ENCODE measurements at places on chromosomes 2 and 18. TPM values are rescaled to one million over a fixed set of nuclear protein-coding genes. Genes with fewer than 3 reads are reported as not detected.

The BOLL gene
- not detected for total RNA-seq

The TRIM43 gene
- not detected for total RNA-seq

The LGALSL gene
- 13.0 TPM for total RNA-seq

The PLEK gene
- 4.4 TPM for total RNA-seq

The ALPG gene
- not detected for total RNA-seq

The CYP27A1 gene
- total RNA-seq = 30.0 TPM

The SERPINB13 gene
- total RNA-seq = 131 TPM

The POU3F3 gene
- total RNA-seq = not detected

The SERPINB11 gene
- 8.6 TPM for total RNA-seq

The RGPD3 gene
- total RNA-seq = 0.25 TPM

The ZNF512 gene
- 35.4 TPM for total RNA-seq

The EFEMP1 gene
- total RNA-seq = 235 TPM

The MPHOSPH10 gene
- total RNA-seq = 21.6 TPM

The GPBAR1 gene
- 8.1 TPM for total RNA-seq

The SCN1A gene
- total RNA-seq = not detected

The SLC4A3 gene
- 13.5 TPM for total RNA-seq
